ENCODE measurements at places on chromosomes 1 and 21.

GRCh38 chr1:100087396-100087795 lies 45.3 kb downstream of the SASS6 start:
- no peak for DNase-seq

DNA sequence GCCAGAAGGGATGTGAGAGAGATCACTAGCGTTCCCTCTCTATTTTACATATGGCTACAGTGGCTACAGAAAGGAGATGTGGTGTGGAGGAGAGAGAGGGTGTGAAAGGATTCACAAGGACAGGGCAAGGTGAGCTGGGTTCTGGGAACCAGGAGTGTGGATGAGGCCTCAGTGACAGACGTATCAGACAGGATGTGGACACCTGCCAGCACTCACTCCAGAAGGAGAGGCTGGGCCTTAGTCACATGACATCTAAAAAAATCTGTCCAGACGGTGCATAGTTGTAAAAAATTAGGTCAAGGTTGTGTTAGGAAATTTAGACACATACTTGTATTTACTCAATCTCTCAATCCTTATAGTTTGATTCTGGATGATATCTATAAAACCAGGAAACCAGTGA lies 10.6 kb downstream of the TRIM67 start:
- no peak for DNase-seq

DNA sequence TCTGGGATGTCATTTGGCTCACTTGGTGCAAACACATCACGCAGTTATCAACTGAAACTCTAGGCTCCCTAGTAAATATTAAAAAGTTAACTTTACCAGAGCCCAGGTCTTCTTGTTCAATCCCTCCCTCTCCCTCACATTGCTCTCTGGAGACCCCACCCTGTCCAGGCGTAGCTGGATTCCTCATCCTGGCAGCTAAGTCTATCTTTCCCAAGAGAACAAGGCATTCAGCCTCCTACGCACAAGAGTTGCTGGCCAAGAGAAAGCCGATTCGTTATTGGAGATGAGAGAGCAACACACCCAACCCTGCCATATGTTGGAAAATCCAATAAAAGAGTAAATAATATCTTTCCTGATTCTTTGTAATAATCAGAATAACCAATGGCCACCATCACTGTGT lies 117.9 kb downstream of the SLC30A10 start:
- no peak for DNase-seq

DNA sequence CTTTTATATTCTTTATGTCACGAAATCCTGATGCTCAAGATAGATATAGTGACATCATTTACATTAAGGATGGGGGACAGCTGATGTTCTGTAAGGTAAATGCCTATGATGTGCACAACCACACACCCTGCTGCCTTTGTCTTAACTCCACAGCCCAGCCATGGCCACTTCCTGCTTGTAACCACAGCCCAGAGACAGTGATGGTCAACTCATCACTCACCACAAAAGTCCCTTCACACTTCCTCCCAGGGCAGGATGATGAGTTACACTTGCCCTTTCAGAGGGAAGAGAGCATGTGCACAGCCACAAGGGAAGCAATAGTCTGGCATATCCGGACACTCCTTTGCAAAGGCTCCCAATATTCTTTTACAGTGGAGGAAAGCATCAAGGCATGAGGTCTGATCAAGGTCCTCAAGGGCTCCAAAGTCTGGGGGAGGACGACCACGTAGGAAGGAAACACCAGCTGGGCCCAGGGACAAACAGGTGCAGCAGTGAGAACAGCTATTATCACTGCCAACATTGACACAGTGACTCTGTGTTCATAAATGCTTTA lies 53.8 kb downstream of the PLPP3 start:
- DNase-seq, result no peak

- DNase-seq, result no peak
Observed at GRCh38 chr1:150973258-150973835, 1.3 kb downstream of the CERS2 start.

DNA sequence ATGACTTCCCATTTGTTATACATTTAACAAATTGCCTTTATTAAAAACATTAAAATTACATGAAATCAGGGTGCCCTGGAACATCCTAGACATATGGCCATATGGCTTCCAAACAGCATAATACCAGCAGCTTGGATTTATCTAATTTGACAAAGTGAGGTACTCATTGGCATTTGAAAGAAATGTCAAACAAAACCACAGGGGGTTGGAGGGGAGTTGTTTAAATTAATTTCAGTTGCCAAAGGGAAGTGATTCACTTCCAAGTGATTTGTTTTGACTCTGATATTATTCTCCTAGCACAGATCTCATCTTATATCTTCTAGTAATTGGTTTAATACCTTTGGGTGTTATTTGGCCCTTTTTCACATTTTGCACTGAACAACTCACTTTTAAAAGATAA lies 24.5 kb upstream of the POU2F1 start:
- DNase-seq, result no peak

DNA sequence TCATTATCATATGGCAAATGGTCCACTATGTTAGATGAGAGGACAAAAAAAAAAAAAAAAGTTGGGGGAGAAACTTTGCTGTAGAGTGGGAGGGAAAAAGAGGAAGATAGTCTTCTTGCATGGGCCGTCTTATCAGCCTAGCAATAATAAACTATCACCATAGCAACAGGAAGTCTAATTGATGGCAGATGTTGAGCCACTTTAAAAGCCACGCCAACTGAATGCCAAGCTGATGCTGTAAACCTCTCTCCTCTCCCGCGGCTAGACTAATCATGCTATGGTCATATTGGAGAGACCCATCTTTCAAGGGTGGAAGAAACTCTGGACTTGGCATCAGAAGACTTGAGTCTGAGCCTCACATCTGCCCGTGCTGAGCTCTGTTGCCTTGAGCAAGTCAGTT lies 122.2 kb upstream of the HOOK1 start:
- no peak for DNase-seq

- DNase-seq, result no peak
Observed at GRCh38 chr1:155978973-155979429, 654 bp upstream of the ARHGEF2 start.

GRCh38 chr1:54070171-54070837 lies 16.9 kb downstream of the TCEANC2 start:
- DNase-seq, result no peak

GRCh38 chr1:71640116-71640515 lies 559.3 kb upstream of the ZRANB2 start:
- DNase-seq, result no peak

DNA sequence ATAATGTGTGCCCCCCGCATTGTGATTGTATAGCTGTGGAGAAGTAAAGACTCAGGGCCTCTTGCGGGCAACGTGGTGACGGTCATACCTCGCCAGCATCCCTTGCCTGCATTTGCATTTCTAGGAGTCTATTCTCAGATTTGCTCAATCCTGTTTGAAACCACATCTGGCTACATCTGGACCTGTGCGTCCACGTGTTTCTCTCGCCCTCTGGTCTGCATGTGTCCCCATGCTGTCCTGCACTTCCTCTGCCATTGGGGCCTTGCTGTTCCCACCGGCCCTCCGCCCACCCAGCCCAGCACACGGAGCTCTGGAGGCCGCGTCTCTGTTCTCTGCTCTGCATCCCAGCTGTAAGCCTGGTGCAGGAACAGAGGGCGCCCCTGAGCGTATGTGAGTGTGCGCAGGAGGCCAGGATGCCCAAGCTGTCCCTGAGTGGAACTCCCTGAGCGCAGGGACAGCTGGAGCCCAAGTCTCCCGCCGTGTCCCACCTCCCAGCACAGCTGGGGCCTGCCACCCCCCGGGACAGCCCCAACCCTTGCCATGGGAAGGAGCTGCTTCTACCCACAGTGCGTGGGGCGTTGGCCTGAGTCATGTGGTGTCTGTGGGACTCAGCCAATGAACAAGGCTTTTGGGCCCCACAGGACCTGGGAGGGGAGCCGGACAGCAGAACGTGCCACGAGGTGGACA lies 1.6 kb downstream of the KRTAP10-2 start:
- no peak for DNase-seq

- no peak for DNase-seq
Observed at GRCh38 chr1:115811140-115811828, 29.6 kb downstream of the NHLH2 start.

DNA sequence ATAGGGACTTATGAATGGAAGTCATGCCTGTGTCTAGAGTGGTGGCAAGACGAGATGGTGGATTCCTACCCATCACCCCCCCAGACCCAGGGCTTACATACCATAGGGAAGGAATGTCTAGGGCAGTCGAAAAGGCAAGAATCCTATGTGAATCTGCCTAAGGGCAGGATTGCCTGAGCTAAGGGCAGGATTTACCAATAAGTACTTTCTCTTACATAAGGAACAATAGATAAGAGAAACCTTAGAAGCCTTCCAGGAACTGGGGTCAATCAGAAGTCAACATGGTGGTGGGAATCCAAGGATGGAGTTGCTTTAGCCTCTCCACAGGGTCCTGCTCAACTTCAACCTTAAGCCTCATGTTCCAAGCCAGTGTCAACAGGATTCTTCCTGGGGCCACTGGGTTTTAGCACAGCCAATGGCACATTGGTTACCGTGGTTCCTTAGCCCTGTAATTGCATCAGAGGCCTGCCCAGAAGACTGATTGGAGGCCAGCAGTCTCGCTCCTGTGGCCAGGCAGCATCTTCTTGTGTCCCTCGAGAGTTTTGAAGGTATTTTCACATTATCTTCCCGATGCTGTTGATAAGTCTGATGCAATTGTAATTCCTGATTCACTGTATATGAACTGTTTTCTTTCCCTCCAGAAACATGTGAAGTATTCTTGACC lies 20.7 kb downstream of the BACE2 start:
- DNase-seq, result no peak

DNA sequence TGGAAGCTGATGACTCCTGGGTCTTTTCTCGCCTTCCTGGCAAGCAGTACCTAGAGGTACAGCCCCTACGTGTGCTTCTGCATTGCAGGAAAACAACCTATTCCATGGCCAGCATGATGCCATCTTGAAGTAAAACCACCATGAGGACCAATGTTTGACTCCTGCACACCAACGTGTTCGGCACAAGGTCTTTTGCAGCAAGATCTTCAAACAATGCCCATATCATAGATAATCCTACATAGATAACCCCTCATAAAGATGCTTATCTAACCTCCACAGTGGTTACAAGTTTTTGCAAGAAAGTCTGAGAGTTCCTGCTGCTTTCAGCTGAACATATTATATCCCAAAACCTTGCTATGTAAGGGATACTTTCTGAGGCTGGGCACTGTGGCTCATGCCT lies 141.1 kb upstream of the MAP1LC3C start:
- DNase-seq, result no peak

DNA sequence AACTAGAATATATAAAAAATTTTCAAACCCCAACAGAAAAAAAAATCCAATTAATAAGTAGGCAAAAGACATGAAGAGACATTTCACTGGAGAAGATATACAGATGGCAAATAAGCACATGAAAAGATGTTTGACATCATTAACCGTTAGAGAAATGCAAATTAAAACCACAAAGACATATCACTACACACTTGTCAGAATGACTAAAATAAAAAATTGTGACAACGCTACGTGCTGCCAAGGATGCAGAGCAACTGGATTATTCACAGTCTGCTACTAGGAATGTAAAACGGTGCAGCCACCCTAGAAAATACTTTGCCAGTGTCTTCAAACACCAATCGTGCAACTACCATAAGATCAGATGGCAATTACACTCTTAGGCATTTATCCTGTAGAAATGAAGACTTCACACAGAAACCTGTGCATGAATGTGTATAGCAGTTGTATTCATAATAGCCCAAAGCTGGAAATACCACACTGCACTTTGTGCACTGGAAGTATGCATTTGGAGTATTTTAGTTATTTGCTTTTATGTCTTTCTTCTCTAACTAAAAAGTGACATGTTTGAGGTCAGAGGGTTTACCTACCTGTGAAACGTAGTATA lies 75.3 kb upstream of the PALMD start:
- DNase-seq, result no peak

- no peak for DNase-seq
Observed at GRCh38 chr1:150006881-150007421, 3.6 kb downstream of the OTUD7B start.

GRCh38 chr1:201125800-201126199 lies 1.2 kb downstream of the ASCL5 start:
- no peak for DNase-seq

DNA sequence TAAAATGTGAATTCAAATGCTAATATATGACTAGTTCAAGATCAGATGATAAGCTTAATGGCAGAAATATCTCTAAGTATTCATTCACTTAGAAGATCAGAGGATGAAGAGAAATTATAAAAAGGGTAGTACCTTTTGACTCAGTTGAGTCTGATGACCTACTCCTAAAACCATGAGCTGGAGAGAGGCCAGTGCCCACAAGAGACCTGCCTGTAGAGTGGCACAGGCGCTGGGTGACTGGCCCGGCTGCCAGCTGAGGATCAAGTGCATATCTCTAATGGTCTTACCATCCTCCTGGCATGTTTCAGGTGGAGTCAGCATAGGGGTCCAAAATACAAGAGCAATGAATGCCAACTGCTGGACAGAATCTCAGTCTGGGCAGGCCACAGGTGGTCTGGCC lies 14.1 kb downstream of the DDAH1 start:
- no peak for DNase-seq

DNA sequence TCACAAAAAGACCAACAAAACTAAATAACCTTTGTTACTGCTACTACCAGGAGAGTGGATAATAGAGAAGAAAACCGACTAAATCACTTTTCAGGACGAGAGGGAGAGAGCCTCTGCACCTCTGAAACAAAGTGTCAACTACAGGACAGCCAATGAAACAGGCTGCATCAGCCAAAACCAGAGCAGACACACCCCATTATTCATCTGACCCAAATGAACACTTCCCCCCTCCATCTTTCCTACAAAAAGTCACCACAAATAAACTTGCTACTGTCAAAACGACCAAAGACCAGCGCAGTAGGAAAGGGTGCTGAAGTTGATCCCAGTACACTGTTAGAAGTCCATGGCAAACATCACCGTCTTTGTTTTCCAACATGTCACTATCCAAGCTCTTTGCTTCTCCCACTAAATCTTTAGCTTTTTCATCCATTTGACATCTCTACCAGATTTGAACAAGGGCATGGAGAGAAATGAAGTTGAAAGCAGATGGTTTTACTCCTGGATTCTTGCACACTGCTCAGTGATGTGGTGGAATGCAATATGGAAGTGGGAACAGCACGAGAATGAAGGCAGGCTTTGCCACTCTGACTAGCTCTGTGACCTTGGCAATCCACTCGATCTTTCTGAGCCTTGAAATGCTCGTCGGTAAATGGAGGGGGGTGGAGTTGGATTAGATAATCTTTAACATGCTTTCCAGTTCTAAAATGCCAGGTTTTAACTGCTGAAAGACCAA lies 20.5 kb downstream of the DSTYK start:
- DNase-seq, result no peak

- DNase-seq, result no peak
Observed at GRCh38 chr1:165793951-165794350, 25.3 kb upstream of the TMCO1 start.

- DNase-seq, result no peak
Observed at GRCh38 chr1:229161740-229162139, 109.2 kb upstream of the RAB4A start.
